Dermis blood vessel endothelial cell (primary cell): ENCODE measurements at places on chromosomes 12 and 14. TPM values are rescaled to one million over a fixed set of nuclear protein-coding genes. Genes with fewer than 3 reads are reported as not detected.

KLRB1 gene
- not detected in 2 replicates for total RNA-seq

BATF gene
- 2.0 and 3.2 TPM in 2 replicates for total RNA-seq

PYGL gene
- total RNA-seq = 64.5 and 99.6 TPM in 2 replicates

CACNA1C gene
- 0.14 and 1.5 TPM in 2 replicates for total RNA-seq

CGRRF1 gene
- 13.2 and 20.8 TPM in 2 replicates for total RNA-seq

TMTC1 gene
- 12.9 and 19.2 TPM in 2 replicates for total RNA-seq

AQP5 gene
- total RNA-seq = 0.47 and 1.4 TPM in 2 replicates

CAPZA3 gene
- not detected in 2 replicates for total RNA-seq

A2M gene
- total RNA-seq = 14.0 and 180 TPM in 2 replicates

DCN gene
- 4.3 and 35.6 TPM in 2 replicates for total RNA-seq

SERPINA3 gene
- 0.05 and 0.17 TPM in 2 replicates for total RNA-seq

PRH2 gene
- not detected in 2 replicates for total RNA-seq

TAC3 gene
- total RNA-seq = not detected in 2 replicates

RITA1 gene
- 25.0 and 28.3 TPM in 2 replicates for total RNA-seq

TSPAN8 gene
- 0.23 TPM in 1 of 2 replicates, not detected in the other for total RNA-seq

LTB4R gene
- total RNA-seq = 3.5 and 3.6 TPM in 2 replicates

BHLHE41 gene
- total RNA-seq = 0.14 and 0.85 TPM in 2 replicates

MUCL1 gene
- total RNA-seq = not detected in 2 replicates

PSEN1 gene
- total RNA-seq = 52.9 and 57.7 TPM in 2 replicates

OTOGL gene
- total RNA-seq = 0.17 and 1.2 TPM in 2 replicates

CCND2 gene
- total RNA-seq = 111 and 140 TPM in 2 replicates

FAM181A gene
- not detected in 2 replicates for total RNA-seq
